ENCODE measurements at places on chromosomes 16 and 17.
A peak's percentile ranks its signal among the peaks of the same experiment; 100 is the strongest.

- no peak for DNase-seq
These were observed 11.9 kb downstream of the ITFG1 start for GRCh38 chr16:47448830-47449575.

GRCh38 chr16:85315866-85316265 is 203.6 kb upstream of the CIBAR2 start:
- no peak for DNase-seq

GRCh38 chr17:78919861-78920450 is 5.2 kb downstream of the TIMP2 start:
- DNase-seq, result no peak

DNA sequence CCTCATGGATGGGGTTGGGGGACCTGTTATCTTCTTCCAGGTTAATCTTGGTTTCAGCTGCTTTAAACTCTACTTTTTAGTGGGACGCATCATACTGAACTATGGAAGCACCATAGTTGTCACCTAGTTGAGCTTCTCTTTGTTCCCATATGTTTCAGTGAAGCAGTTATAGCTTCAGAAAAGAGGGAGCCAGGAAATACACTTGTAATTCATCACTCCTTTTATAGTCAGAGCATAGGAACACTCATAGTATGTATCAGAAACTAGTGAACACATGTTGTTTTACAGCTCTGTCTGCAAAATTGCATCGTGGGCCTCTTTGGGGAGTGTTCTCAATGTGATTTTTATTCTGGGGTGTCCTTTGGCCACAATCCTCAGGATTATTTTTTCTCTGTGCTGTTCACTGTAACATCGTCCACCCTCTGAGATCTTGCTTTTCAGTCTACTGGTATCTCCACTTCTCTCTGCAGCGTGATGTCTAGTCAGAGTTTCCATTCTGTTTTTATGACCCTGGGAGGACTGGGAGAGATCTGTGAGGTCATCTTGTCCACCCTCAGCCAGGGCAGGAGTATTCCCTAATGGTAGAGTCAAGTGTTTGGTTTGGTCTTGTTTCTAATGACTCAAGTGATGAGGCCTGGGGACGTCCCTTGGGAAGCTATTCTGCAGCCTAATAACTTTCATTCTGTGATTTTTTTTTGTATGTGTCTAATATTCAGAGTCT is 585.4 kb downstream of the WWOX start:
- DNase-seq, result peak; percentile 82
